CD4-positive, alpha-beta T cell treated with Interferon alpha-2 for 1 hour (primary cell): ENCODE measurements at places on chromosomes 7 and 10.

DNA sequence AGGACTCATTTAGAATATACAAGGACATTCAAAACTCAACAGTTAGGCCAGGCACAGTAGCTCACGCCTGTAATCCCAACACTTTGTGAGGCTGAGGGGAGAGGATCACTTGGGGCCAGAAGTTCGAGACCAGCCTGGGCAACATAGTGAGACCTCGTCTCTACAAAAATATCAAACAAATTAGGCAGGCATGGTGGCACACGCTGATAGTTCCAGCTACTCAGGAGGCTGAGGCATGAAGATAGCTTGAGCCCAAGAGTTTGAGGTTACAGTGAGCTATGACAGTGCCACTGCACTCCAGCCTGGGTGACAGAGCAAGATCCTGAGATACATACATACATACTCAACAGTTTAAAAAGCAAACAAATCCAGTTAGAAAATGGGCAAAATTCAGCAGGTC, 44.9 kb downstream of the GNA12 start:
- no peak for DNase-seq

DNA sequence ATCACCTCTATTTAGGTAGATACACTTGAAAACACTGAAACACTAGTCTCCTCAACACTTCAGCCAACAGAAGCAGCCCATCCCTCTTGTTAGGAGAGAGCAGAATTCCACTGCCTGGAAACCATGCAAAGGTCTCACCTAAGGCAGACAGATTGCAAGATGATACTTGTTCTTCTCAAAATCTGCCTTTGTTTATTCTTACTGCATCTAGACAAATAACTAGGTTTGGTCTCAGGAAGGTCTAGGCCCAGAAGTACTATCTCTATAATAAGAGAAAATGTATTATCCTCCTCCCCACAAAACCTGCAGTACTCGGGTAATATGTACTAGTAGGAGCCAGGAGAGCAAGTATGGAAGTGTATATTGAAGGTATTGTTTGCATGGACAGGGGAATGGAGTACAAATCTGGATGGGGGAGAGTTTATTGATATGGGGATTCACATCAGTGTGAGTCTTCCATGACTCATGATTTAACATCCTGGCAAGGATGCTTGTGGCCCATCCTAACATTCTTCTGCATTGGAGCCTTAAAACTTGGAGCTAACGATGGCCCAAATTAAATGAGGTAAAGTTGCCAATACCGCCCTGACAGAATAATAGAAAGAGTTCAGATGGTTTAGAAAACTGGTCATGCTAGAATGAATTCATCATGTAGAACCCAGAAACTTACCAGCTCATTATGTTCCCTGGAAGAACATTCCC, 109.2 kb downstream of the EPC1 start:
- no peak for DNase-seq

DNA sequence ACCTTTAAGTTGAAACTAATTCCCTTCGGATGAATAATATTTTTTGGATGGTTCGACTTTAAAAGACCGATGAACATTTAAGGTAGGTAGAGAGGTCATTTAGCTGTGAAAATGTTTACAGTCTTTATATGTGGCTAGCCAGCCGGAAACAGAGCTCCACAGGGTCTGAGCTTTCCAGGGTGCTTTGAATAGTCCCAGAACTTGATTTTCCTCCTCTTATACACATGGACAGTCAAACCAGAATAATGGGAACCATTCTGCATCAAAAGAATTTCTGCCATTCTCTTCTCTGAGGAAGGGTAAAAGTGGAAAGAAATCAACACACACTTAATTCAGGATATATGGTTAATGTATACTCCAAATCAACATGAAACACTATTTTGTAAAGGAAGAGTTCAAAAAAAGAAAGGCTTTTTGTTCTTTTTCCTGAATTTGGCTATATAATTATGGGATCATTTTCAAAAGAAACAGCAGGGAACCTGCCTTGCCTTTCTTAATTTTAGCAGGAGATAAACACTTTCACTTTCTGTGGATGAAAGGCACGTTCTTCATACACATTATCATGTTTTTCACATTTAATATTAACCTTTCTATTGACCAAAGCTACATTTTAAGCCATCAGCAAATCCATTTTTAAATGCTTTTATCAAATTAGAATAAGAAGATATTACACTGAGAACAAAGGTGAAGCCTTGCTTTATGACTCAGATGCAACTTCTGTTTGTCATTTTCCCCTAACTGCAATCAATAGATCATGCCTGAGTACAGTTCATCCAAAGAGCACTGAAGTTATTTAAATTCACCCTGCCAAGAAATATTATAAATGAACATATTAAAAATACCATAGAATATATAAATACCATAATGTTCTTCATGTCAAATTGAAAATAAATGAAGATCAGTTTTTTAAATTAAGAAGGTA, 307.3 kb downstream of the THSD7A start:
- DNase-seq: no peak

DNA sequence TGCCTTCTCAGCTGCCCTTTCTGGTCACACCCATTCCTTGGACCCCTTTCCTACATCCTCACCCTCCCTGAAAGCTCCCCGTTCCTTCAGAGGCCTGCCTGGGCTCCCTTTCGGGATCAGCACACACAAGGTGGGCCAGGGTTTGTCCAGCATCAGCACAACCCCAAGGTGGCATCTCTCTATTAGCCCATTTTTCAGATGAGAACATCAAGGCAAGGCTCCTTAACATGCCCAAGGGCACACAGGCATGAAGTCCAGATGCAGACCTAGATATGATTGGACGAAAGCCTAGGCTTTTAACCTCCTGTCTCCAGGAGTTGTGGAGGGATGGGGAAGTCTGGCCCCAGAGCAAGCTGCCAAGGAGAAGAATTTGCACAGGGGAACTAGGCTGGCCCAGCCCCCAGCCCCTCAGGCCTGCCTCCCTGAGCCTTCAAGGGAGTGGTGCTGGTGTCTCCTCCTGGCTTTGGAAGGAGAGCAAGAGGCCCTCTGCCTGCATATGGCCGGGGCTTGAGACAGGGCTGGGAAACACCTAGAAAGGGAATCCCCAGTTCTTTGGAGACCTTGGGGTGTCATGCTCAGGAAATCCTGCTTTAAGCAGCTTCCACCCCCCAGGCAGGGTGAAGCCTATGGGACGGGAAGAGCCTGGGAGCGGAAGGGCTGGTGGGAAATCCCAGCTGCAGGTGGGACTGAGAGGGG, 9.0 kb upstream of the VSIR start:
- no peak for DNase-seq

- no peak for DNase-seq
Observed at GRCh38 chr10:114276066-114276465, 37.0 kb downstream of the VWA2 start.

GRCh38 chr7:139523199-139523941, at the start of gene CLEC2L:
CLEC2L (plus strand) TSS chr7:139523685; CDS start chr7:139523928, 243 bp downstream.
- DNase-seq: no peak

DNA sequence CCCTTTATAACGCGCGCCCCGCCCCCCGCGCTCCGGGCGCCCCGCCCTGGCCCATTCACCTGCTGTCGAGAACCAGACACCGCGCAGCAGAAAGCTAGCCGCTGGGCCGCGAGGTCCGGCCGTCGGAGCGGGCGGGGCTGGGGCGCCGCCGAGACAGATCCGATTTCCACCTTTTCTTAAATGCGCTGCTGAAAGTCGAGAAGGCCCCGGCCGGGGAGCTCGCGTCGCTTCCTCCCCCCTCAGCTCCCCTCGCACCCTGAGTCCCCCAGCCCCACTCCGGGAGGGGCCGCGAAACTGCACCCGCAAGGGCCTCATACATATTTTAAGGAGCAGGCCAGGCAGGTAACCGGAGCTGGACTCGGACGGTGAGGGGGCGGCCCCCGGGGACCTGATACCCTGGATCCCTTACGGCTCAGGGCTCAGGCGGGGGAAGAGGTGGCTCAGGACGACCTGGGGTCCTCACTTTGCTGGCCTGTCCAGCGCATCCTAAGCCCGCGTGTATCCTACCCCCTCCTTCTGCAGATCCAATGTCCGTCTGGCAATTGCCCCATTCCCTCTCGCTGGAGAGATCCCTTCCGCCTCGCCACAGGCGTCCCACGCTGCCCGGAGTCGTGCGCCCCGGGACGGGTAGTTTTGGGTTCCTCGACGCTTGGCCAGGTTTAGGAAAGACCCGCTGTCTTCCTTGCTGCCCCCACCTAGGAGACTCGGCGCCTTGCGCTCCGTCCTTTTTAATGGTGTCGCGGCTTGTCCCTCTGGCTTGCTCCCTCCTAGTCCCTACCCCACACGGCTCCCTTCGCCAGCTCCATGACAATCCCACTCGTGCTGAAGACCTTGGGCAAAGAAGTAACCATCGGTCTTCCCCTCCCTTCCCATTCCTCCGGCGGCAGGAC, 170.6 kb downstream of the UBE2H start:
- DNase-seq: no peak

DNA sequence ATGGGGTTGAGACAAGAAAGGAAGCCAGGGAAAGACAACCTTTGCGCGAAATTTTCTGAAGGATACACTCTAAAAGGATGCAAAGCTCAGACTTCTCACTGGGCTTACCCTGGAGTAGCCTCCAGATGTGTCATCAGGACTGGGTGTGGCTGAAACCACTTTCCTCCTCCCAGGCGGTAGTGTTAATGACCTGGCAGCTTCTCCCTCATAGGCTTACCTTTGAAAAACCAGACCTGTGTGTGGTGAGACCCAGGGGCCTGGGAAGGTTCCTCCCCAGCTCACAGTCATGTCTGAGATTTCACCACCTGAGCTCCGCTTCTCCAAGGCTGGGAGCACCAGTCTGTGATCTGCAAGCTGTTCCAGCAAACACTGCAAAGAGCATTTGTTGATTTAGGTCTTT, 93.7 kb downstream of the EPC1 start:
- DNase-seq: no peak
